ENCODE measurements at places on chromosomes 11 and 22. TPM values are rescaled to one million over a fixed set of nuclear protein-coding genes. Genes with fewer than 3 reads are reported as not detected.

DNA sequence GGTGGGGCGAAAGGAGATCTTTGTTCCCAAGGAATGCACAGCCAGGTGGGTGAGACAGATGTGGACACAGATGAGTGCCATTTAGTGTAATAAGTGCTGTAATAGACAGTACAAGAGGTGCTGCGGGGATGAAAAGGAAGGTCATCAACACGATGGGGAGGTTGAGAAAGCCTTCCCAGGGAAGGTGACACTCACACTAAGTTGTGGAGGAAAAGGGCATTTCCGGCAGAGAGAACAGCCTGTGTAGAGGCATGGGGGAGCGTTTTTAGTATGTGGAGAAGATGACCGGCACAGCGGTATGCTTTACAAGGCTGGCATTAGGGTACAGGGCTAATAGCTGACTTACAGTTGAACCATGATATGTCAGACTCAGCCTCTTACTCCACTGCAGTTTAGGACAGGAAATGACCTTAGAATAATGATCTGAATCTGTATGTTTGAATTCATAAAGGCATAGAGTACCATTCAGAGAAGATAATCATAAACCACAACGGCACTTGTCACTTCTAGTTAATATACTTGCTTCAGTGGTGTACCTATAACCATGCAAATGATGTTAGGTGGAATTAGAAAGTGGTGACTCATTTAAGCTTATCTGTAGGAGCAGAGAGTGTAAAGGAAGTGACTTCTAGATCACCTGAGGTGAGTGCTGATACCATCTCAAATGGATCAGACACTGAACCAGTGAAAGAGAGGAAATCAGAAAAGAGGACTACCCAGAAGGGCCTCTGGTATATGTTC lies 60.6 kb downstream of the FAM83F start:
- H3K27ac ChIP-seq, result peak overlapping the region; percentile 93
- peak overlapping the region; percentile 62 for H3K4me3 ChIP-seq
- H3K4me1 ChIP-seq, result peaks cover 75% of the 10 kb centered on the region

Gene HBB
- total RNA-seq, result not detected

DNA sequence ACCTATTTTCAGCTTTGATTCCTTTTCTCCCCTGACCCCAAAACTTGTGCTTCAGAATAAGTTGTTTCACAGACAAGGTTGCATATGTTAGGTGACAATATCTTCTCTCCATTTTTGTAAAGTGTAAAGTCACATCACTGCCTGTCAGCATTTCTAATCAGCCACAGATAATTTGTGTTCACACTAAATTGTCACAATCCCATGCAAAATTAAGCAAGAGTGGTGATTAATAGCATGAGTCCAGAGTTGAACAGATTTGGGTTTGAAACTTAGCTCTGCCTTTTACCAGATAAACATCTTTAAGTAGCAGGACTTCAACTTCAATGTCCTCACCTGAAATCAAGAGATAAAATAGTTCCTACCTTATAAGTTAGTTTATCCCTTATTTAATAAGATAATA lies 80.1 kb downstream of the MICAL2 start:
- peaks cover 70% of the 10 kb centered on the region for H3K4me1 ChIP-seq
- H3K27me3 ChIP-seq, result no peaks in the 10 kb centered on the region
- H3K4me3 ChIP-seq, result peak overlapping the region; percentile 58
- no peak for DNase-seq
- H3K27ac ChIP-seq, result peak overlapping the region; percentile 83

GRCh38 chr22:46178755-46179505 lies 28.6 kb downstream of the PPARA start:
- no peaks in the 10 kb centered on the region for H3K27me3 ChIP-seq
- peaks cover 5% of the 10 kb centered on the region for H3K4me1 ChIP-seq
- peaks cover 51% of the 10 kb centered on the region for H3K36me3 ChIP-seq

Gene KCNJ1
- total RNA-seq, result not detected

Gene SULT4A1
- total RNA-seq, result not detected

Gene ACTN3
- 0.30 TPM for total RNA-seq

GRCh38 chr11:123253223-123253622 lies 58.2 kb upstream of the CLMP start:
- no peak for DNase-seq
- no peak overlapping the region for H3K4me3 ChIP-seq
- H3K4me1 ChIP-seq, result no peaks in the 10 kb centered on the region
- H3K27me3 ChIP-seq, result peaks cover 43% of the 10 kb centered on the region
- H3K36me3 ChIP-seq, result no peaks in the 10 kb centered on the region
- H3K27ac ChIP-seq, result no peak overlapping the region

GRCh38 chr11:74175920-74176319 lies 4.8 kb downstream of the PPME1 start:
- H3K27me3 ChIP-seq, result no peaks in the 10 kb centered on the region
- no peak overlapping the region for H3K4me3 ChIP-seq
- DNase-seq, result no peak
- peaks cover 6% of the 10 kb centered on the region for H3K36me3 ChIP-seq
- H3K4me1 ChIP-seq, result peaks cover 24% of the 10 kb centered on the region

GRCh38 chr22:34427841-34428240 lies 507.6 kb upstream of the LARGE1 start:
- H3K27ac ChIP-seq, result no peak overlapping the region
- DNase-seq, result no peak
- H3K4me3 ChIP-seq, result no peak overlapping the region
- H3K4me1 ChIP-seq, result no peaks in the 10 kb centered on the region

DNA sequence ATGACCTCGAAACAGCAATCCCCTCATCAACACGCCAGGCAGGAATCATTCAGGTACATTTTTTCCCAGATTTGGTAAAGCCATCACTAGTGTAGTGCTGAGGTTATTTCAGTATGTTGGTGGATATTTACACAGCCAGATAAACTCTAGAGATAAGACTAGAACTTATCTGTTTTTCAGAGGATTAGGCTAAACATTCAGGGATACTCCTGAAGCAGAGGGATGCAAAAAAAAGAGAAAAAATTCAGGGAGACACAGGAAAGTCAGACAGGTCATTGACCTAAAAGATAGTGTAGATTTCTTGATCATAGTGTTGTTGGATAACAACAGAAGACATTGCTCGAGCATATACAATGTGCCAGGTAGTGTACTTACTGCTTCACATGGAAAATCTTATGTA lies 93.2 kb downstream of the ATM start:
- no peaks in the 10 kb centered on the region for H3K4me1 ChIP-seq
- H3K27ac ChIP-seq, result no peak overlapping the region
- H3K36me3 ChIP-seq, result peaks cover 40% of the 10 kb centered on the region
- DNase-seq, result no peak
- no peaks in the 10 kb centered on the region for H3K27me3 ChIP-seq
- no peak overlapping the region for H3K4me3 ChIP-seq

Gene AASDHPPT
- 36.9 TPM for total RNA-seq

Gene MAP6
- total RNA-seq, result 1.5 TPM

Gene THAP7
- 25.4 TPM for total RNA-seq

GRCh38 chr22:49730656-49731055 lies 97.0 kb downstream of the BRD1 start:
- DNase-seq, result peak; percentile 2
- no peak overlapping the region for H3K4me3 ChIP-seq
- no peaks in the 10 kb centered on the region for H3K36me3 ChIP-seq
- H3K4me1 ChIP-seq, result peaks cover 2% of the 10 kb centered on the region
- peaks cover 56% of the 10 kb centered on the region for H3K27me3 ChIP-seq

DNA sequence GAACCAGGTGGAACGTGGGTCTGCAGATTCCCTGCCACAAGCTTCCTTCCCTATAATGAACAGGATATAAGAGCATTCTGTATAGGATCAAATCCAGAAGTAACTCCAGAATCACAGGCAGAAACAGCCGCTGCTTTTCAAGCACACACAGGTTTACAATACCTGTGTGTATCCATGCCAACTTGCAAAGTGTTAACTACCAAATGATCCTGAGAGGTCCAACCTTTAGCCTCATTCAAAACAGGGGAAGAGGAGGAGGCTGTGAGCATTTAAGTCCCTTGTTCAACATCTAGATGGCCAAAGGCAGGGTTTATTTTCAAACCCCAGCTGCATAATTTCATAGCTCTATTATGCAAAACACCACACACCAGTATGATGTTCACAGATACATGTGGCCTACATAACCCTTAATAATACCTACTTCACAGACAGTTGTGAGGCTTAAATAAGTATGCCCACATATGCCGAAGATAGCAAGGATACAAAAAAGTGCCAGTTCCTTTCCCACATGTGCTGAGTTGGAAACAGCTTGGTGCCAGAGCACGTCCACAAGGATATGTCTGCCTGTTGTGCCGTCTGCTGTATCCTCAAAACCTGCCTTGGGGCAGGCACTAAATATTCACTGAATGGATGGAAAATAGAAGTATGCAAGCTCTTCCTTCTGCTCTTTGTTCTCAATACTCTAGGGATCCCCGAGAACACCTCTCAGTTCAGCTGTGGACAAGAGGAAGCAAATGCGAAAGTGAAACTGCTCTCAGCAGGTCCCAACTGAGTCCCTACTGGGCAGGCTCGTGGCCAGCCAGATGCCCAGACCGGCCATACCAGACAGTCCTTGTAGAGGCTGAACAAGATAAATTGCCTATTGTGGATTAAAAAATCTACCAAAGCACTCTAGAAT lies 66.8 kb downstream of the LARGE1 start:
- no peaks in the 10 kb centered on the region for H3K27me3 ChIP-seq
- no peak for DNase-seq
- no peaks in the 10 kb centered on the region for H3K36me3 ChIP-seq
- peak overlapping the region; percentile 61 for H3K4me3 ChIP-seq

DNA sequence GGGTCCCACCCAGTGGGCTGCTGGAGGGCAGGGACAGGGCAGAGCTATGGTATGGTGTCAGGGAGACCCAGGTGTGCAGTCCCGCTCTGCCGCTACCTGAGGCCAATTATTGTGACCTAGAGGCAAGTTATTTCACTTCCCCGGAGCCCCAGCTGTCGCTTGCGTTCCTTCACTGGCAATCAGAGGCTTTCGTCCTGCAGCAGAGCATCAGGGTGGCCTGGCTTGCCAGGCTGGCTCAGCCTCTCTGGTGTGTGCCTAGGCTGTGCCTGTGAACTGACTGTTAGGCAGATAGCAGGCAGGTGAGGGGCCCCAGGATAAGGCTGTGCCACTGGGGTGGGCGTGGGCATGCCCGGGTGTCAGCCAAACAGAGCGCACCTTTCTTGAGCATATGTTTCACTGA lies 31.4 kb downstream of the GLB1L2 start:
- no peak overlapping the region for H3K27ac ChIP-seq
- DNase-seq, result no peak
- H3K36me3 ChIP-seq, result no peaks in the 10 kb centered on the region
- no peaks in the 10 kb centered on the region for H3K27me3 ChIP-seq

All from activated CD4-positive, alpha-beta memory T cell treated with anti-CD3 and anti-CD28 coated beads, Interleukin-2, amount 10 ng/mL, durations not matched to agents 7 days and 5 days (primary cell).